Choroid plexus epithelial cell (primary cell): ENCODE measurements at places on chromosomes 1 and 21.

DNA sequence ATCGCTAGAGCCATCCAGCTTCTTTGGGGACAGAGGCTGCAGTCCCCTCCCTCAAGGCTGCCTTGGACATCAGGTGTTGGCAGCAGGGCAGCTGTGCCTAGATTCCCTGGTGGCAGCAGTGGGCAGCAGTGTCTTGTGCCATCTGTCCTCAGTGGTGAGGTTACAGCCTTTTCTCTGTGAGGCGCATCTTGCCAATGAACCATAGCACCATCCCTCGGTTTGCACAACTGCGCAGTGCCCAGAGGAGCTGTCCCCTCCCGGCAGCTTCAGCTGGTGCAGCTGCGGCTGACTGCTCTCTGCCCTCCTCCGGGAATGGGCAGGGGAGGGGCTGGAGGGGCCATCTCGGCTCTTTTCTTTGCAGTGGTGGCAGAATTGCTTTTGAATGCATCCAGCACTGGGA, 59.0 kb upstream of the C8B start:
- DNase-seq = no peak

DNA sequence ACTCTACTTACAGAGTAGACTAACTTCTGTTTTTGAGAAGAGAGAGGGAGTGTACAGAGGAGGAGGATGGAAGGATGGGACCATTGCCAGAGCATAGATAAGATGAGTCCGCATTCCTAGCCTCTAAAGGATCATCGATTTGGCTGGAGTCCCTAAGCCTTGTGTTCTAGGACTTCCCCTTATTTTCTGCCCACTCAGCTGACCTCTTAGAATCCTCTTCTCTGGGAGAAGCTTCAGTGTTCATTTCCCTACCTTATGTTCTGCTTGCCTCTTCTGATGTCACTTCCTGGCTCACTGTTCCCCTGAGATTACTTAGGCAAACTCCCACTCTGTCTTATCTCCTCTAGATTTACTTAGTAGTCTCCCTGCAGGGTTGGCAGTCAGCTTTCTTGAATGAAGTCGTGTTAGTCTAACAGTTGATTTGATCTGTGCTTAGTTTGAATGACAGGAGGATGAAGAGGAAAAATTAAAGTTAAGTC, 156.7 kb downstream of the SYT2 start:
- DNase-seq = peak; percentile 91

DNA sequence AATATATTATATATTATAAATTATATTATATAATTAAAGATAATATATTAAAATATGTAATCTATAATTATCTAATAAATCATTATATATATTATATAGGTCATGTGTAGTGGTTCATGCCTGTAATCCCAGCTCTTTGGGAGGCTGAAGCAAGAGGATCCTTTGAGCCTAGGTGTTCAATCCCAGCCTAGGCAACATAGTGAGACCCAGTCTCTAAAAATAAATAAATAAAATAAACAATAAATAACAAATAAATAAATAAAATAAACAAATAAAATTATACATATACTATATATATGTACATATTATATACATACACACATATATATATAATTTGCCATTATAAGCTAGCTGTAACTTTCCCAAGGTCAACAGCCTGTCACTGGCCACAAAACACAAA, 277.7 kb downstream of the SETD4 start:
- no peak for DNase-seq

DNA sequence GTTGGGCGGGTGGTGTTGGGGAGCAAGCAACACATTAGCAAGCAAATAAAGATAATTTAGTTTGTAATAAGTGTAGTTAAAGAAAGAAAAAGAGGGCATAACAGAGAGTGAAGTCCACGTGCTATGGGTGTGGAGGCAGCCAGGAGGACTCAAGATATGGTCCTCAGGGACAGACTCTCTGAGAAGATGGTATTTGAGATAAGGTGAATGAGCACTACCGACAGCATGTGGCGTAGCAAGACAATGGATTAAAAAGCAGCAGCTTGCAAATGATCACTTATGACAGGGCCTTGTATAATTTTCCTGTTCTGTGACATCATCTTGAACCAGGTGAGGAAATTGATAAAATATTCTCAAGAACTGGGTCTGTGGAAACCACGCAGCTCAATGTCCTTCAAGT, 487.8 kb downstream of the PCP4 start:
- DNase-seq = no peak

DNA sequence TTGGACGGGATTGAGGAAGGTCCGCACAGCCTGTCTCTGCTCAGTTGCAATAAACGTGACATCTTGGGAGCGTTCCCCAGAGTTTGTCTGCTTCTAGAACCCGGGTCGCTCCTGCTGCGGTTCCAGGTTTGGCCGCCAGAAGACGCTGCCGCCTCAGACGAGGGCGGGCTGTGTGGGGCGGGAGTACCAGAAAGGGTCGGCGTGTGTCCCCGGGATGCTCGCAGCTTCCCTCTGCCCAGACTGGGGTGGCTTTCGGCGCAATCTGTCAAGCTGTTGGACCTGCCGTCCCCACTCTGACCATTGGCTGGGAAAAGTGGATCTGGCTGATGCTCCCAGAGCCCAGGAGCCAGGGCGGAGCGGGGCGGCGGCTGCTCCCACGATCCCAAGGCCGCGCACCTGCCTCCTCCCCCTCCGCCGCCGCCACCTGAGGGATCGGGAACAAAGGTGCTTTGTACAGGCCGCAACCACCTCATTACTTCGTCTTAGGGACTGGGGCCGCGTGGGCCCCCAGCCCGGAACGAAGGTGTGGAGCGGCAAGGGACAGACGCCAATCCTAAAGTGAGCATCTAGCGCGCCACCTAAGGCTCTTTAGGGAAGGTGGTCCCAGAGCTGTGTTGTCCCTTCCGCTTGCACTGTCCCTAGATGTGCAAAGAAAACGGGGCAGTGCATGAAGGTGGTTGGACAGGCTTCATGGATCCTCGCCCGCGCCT, 683 bp upstream of the EFNA4 start:
- peak; percentile 65 for DNase-seq

DNA sequence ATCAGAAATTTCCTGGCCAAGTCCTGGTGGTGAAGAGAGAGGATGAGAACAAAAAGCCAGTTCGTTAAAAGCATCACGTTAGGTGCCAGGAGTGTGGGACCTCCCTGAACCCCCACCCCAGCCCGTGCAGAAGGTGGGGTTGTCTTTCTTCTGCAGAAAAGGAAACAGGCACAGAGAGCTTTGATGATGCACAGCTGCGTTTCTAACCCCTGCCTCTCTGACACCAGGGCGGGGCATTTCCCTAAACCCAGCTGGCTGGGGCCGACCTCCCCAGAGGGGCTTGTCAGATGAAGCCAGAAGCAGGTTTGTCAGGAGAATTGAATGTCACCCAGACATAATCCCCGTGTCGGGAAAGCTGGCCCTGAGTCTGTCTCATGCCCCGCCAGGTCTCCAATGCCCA, 189.3 kb upstream of the EDN2 start:
- DNase-seq = no peak
